ENCODE measurements at places on chromosomes 11 and 22. TPM values are rescaled to one million over a fixed set of nuclear protein-coding genes. Genes with fewer than 3 reads are reported as not detected.
A peak's percentile ranks its signal among the peaks of the same experiment; 100 is the strongest.

The HTR3B gene
- total RNA-seq = not detected

The MPEG1 gene
- total RNA-seq = 13.6 TPM

DNA sequence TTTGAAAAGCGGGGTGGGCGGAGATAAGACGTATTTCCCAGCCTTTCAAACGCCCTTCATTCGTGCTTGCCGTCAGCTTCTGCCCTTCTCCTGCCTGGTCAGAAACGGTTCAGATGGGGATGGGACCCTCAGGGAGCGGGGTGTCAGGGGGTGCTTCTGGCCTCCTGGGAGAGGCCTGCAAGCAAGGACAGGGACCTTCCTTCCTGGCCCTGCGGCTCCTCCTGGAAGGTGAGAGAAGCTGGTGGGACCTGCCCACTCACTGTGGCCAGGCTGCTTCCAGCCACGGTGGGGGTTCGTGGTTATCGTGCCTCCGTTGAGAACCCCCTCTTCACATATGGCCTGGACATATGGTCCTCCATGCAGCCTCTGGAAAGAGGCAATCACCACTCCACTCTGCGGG, 104.6 kb downstream of the MPPED1 start:
- DNase-seq = no peak

- DNase-seq = no peak
Observed at GRCh38 chr22:46531581-46532175, 5.7 kb downstream of the CELSR1 start.

- DNase-seq = no peak
Observed at GRCh38 chr11:8723711-8724110, 41.1 kb downstream of the RPL27A start.

- no peak for DNase-seq
Observed at GRCh38 chr11:72643547-72643946, 30.7 kb downstream of the PDE2A start.

- no peak for DNase-seq
Observed at GRCh38 chr11:115579181-115579825, 75.1 kb upstream of the CADM1 start.

GRCh38 chr11:32307471-32307870, 127.9 kb downstream of the WT1 start:
- no peak for DNase-seq

DNA sequence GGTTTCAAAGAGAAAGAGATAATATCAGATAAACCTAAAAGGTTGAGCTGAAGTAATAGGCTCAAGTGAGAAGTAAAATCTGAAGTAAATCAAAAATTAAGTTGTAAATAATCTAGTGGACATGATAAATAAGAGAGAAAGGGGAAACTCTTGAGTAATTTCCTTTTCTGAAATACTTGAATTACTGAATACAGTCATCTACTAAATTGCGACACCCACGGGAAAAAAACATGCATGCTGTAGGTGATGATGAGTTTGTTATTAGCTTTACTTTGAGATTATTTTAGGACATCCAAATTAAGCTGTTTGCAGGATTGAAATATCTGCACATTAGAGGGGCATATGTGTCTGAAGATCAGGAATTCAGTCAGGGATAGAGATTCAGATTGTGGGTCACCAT, 50.0 kb upstream of the CARD18 start:
- DNase-seq = no peak

- no peak for DNase-seq
Observed at GRCh38 chr11:79959318-79959717, 518.5 kb upstream of the TENM4 start.

DNA sequence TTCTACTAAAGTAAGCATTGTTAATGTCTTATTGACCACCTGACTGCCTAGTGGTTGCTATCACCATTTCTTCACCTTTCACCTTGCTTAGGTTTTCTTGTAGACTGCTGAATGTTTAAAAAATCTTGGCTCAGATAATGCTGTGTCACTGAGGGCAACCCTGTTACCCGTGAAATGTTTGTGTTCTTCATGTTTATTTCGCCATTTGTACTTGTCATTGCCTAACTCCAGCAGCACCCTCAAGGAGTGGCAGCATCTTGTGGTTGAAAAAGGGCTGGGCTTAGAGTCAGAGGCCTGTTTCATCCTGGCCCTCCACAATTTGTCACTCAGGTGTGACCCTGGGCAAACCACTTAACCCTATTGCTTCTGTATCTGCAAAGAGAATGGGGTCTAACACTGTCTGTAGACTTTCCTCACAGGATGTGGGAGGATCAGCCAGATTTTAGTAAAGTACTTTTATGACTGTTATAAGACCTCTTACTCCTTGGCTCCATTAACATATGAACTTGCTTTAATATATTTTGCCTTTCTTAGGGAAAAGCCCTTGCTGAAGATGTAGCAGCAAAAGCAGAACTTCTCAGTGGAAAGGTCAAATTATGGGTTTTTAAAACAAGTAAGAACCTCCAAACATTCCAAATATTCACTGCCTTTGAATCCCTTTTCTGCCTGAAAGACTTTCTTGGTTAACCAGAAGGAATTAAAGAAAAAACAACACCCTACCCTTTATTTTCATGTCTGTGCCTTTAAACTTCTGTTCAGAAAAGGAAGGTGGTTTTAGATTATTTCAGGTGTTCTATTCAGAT, 154.5 kb upstream of the C11orf87 start:
- DNase-seq = no peak

GRCh38 chr22:23534851-23535717, 45.0 kb downstream of the IGLL1 start:
- no peak for DNase-seq

DNA sequence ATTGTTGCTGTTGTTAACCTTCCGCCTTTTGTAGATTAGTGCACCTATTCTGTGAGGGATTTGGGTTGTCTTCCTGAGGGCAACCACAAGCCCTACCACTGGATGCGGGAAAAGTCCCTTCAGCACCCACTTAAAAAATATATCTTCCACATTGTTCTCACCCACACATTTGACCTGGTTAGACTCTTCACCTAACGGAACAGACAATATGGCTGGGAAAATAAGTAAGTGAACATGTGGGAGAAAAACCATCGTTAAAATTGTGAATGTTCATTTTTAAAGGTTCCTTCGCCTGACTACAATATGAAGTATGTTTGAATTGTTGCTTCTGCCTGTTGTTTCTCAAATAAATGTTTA, 72.0 kb upstream of the MPEG1 start:
- DNase-seq = no peak

DNA sequence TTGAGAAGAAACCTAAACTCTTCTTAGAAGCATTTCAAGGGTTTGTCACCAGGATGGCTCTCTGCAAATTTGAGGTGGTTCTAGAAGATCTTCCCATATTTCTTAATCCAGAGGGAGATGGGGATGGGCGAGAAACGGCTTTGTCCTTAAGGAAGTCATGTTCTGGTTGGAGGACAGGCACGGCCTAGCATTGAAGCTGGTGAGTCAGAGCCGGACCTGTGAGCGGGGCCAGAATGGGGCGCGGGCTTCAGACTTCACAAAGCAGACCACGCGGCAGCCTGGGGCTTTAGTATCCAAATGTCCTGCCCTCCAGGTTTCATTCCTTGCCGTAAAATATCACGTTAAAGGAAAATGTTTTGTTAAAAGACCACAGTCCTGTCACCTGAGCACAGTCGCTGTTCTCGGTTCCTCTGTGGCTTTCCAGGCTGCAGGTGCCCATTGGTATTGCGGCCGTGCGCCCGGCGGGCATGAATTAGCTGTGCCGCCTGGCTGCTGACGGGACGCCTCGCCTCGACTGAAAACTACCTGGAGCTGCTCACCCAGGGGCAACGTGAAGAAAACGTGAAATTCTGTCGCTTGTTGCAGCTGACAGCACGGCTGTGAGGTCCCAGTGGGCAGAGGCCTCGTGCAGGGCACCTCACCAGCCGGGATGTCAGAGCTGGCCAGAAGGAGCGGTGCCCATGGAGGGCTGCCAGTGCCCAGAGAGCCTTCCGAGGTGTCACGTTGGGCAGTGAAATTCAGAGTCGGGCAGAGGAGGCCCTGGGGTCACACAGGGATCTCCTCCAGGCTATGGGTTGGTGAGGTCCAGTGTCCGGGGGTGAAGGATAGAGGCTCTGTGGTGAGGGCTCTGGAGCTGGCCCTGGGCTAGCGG, 59.0 kb downstream of the LRP5 start:
- DNase-seq = peak; percentile 81

Measured in left ventricle myocardium superior (tissue), 1 donor.